Upper lobe of right lung (tissue), 1 donor: ENCODE measurements at places on chromosomes 12 and 14. TPM values are rescaled to one million over a fixed set of nuclear protein-coding genes. Genes with fewer than 3 reads are reported as not detected.
A peak's percentile ranks its signal among the peaks of the same experiment; 100 is the strongest.

DNA sequence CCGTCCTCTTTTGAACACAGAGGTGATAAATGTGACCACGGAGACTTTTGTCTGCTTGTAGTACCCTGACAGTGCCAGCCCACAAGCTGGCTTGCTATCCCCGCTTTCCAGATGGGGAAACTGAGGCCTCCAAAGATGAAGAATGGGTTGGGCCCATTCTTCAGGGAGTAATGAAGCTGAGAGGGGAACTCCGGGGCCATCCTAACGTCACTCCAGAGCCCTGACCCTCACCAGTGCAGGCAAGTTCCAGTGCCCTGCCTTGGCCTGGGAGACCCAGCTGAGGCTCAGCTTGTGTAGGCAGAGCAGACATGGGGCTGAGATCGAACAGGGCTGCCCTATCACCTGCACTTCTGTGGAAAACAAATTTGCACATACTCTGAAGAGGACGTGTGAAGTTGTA, 277.1 kb downstream of the DPF3 start:
- no peaks in the 10 kb centered on the region for H3K4me1 ChIP-seq
- no peak overlapping the region for H3K27ac ChIP-seq
- no peak for DNase-seq

- H3K4me3 ChIP-seq: no peak overlapping the region
- H3K4me1 ChIP-seq: no peaks in the 10 kb centered on the region
- peaks cover 7% of the 10 kb centered on the region for H3K27me3 ChIP-seq
- DNase-seq: no peak
- H3K36me3 ChIP-seq: peaks cover 31% of the 10 kb centered on the region
Observed at GRCh38 chr12:53709671-53710070, 17.6 kb downstream of the CALCOCO1 start.

DNA sequence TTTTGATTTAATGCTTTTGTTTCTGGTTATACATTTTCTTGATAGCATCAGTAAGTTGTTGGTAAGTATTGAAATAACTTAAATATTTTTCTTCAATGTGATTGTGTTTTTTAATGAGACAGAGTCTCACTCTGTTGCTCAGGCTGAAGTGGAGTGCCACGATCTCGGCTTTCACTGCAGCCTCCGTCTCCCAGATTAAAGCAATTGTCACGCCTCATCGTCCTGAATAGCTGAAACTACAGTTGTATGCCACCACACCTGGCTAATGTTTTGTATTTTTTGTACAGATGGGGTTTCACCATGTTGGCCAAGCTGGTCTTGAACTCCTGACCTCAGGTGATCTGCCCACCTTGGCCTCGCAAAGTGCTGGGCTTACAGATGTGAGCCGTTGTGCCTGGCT, 78.8 kb downstream of the FGD4 start:
- peaks cover 20% of the 10 kb centered on the region for H3K4me1 ChIP-seq
- H3K36me3 ChIP-seq: no peaks in the 10 kb centered on the region
- no peak for DNase-seq
- no peak overlapping the region for H3K27ac ChIP-seq

GRCh38 chr12:6233121-6233971, 33.1 kb downstream of the CD9 start:
- no peak overlapping the region for H3K27ac ChIP-seq
- H3K36me3 ChIP-seq: peaks cover 65% of the 10 kb centered on the region
- peaks cover 46% of the 10 kb centered on the region for H3K4me1 ChIP-seq
- H3K4me3 ChIP-seq: no peak overlapping the region
- H3K27me3 ChIP-seq: no peaks in the 10 kb centered on the region
- DNase-seq: peak; percentile 15

DNA sequence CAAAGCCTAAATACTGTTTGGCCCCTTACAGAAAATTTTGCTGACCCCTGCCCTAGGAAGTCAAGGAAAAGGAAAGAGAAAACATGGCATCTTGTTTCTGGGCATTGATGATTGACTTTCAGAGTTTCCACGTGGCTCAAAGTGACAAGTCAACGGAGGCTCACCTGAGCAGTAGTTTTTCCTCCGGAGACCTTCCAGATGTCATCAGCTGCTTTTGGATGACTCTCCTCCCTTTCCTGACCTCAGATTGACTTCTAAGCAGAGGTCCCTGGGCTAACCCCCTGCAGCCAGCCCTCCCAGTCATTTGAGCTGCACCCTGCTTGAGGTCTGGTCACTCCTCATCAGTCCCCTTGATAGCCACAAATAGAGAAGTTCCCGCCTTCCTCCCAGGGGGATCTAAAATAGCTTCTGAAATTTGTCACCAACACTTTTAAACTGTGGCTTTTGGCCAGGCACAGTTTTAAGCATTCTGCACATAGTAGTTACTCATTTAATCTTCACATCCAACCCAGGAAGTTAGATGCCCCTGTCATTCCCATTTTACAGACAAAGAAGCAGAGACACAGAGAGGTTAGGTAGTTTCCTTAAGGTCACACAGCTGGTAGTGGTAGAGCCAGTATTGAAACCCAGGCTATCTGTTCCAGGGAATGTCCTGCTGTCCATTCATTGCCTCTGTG, 143.4 kb downstream of the CHST11 start:
- H3K4me3 ChIP-seq: no peak overlapping the region
- no peaks in the 10 kb centered on the region for H3K27me3 ChIP-seq
- peaks cover 49% of the 10 kb centered on the region for H3K4me1 ChIP-seq

- peaks cover 16% of the 10 kb centered on the region for H3K4me1 ChIP-seq
- no peaks in the 10 kb centered on the region for H3K27me3 ChIP-seq
- no peaks in the 10 kb centered on the region for H3K36me3 ChIP-seq
- peak overlapping the region; percentile 43 for H3K27ac ChIP-seq
- no peak overlapping the region for H3K4me3 ChIP-seq
- no peak for DNase-seq
Observed at GRCh38 chr14:52351233-52352060, 37.3 kb downstream of the PTGER2 start.

DNA sequence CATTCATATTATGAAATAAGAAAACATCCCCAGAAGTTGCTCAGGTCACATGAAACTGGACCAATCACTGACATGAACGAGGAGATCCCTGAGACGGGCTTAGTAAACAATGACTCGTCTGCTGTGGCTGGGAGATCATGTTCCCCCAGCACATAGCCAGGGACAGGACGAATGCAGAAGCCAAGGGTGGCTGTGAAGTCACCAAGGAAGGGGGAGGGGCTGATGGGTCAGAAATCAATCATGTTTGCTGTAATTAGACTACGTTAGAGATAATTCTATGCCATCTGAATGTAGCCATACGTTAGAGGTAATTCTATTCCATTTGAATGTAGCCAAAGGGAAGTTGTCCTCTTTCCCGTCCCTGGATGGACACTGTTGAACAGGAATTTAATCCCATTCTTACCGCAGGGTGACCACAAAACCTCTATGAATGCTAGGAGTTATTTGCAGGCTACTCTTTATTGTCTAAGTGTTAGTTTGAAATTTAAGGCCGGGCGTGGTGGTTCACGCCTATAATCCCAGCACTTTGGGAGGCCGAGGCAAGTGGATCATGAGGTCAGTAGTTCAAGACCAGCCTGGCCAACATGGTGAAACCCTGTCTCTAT, 332.9 kb downstream of the TMEM132D start:
- H3K36me3 ChIP-seq: no peaks in the 10 kb centered on the region
- no peak overlapping the region for H3K27ac ChIP-seq
- no peaks in the 10 kb centered on the region for H3K27me3 ChIP-seq
- H3K4me1 ChIP-seq: no peaks in the 10 kb centered on the region
- DNase-seq: no peak
- no peak overlapping the region for H3K4me3 ChIP-seq

DNA sequence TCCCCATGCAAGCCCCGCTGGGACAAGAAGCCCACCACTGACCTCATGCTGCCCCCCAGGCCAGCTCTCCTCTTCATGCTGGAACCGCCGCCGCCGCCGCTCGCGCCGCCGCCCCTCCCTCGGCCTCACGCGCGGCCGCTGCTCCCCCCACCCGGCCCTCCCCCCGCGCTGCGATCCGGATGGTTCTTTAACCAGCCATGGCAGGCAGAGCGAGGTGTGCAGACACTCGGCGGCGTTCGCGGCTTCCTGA, at the start of gene DCAF5:
DCAF5 (minus strand) TSS at position 218 of the 250 bp plus-strand sequence; CDS start at position 77, 141 bp downstream.
- peak within 1 kb of the TSS; percentile 94 for H3K27ac ChIP-seq
- H3K36me3 ChIP-seq: peaks cover 11% of the 10 kb centered on the region
- DNase-seq: peak; percentile 98
- peak within 1 kb of the TSS; percentile 96 for H3K4me3 ChIP-seq
- no peaks in the 10 kb centered on the region for H3K27me3 ChIP-seq

DNA sequence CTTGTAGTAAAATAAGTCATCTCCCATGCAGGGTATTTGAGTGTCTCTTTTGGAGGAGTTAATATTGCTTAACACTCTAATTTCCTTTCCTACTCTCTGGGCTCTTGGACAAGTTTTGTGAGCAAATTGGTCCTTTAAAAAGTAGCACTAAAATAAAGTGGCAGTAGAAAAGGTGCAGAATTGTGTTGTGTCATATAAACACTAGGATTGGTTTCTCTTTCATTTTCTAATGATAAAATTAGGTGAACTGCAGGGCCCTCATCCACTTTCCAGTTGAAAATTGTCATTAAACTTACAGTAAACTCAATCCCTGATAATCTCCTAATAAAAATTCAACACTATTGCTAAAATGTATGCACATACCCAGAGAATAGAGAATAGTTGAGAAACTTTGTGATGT, 42.6 kb upstream of the REP15 start:
- no peak overlapping the region for H3K4me3 ChIP-seq
- no peaks in the 10 kb centered on the region for H3K4me1 ChIP-seq
- H3K36me3 ChIP-seq: peaks cover 24% of the 10 kb centered on the region
- H3K27ac ChIP-seq: no peak overlapping the region
- H3K27me3 ChIP-seq: no peaks in the 10 kb centered on the region
- DNase-seq: no peak

DNA sequence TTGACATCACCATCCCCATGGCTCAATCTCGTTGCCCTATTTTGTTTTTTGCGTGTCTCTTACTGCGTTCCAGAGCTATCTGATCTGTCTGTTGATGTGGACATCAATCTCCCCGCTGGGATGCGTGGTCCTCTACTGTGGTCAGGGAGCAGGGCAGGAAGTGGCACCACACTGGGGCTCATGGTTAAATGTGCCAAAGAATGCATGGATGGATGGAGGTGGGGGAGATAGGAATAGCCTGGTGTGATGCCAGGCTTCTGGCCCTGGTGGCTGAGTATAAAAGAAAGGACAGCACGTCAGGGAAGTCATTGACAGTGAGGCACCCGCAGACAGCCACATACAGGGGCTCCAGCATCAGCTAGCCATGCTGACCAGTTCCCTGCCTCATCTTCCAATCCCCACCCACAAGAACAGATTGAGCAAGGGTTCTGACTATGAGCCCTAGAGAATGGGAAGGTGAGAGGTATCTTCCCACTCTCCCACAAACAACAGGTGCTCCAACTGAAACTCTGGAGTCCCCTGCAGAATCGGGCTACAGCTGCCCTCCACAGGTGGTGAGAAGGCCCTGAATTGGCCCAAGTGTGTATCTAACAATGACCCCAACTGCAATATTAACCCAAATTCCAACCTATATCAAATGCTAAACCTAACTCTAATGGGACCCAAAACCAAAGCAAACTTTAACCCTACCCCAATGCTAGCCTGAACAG, 2.7 kb upstream of the BEGAIN start:
- H3K36me3 ChIP-seq: no peaks in the 10 kb centered on the region
- H3K27ac ChIP-seq: no peak overlapping the region
- peaks cover 6% of the 10 kb centered on the region for H3K4me1 ChIP-seq
- H3K27me3 ChIP-seq: peaks cover 40% of the 10 kb centered on the region
- no peak for DNase-seq

DNA sequence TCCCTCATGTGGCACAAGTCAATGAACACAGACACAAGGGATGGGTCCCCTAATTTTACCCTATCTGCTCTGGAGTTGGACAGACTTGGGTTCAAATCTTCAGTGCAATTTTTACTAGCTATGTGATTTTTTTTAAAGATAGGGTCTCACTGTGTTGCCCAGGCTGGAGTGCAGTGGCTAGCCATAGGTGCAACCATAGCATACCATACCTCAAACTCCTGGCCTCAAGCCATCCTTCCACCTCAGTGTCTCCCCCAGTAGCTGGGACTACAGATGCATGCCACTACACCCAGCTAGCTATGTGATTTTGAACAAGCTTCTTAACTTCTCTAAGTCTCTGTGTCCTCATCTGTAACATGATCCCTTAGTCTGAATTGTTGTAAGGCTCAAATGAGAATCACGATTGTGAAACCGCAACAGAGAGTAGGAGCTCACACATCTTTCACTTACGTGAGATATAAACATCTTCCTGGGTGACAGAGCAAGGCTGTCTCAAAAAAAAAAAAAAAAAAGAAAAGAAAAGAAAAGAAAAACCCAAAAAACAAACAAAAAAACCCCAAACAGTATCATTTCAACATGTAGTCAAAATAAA, 4.7 kb downstream of the CALCOCO1 start:
- no peaks in the 10 kb centered on the region for H3K27me3 ChIP-seq
- H3K36me3 ChIP-seq: peaks cover 73% of the 10 kb centered on the region
- DNase-seq: no peak
- H3K27ac ChIP-seq: no peak overlapping the region
- H3K4me1 ChIP-seq: peaks cover 17% of the 10 kb centered on the region

DNA sequence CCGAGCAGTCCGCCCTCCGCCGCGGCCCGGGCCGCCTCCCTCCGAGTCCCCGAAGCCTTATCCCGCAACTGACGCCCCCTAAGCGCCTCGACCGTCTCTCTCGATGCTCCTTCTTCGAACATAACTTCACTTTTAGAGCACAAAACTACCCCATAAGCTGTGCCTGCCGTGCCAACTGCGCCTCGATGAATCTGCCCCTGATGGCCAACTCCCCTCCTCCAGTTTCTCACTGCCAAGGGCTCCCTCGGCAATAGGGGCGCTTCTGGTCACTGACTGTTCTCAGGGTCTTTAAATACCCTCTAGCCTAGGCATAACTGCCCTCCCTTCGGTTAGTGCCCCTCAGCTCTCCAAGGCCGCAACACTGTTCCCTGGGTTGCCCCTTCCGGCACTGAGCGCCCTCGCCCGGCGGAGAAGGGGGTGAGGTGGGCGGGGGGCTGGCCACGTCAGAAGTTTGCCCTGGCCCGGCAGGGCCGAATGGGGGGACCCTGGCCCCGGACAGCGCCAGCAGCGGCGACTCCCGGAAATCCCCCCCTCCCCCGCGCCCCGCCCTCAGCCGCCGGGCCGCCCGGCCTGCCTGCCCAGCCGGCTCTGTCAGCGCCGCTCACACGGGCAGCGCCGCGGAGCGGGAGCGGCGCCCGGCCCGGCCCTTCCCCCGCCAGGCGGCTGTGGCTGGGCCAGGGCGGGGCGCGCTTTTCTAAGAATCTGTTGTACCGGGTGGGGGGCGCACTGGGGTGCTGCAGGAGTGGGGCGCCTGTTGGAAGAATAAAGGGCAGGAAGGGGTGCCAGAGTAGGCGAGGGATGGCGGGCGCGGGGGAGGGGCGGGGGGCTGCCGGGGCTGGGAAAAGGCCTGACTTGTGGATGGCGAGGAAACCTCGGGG, 10.6 kb downstream of the RARG start:
- H3K27me3 ChIP-seq: no peaks in the 10 kb centered on the region
- peak; percentile 92 for DNase-seq
- peaks cover 61% of the 10 kb centered on the region for H3K4me1 ChIP-seq
- H3K4me3 ChIP-seq: peak overlapping the region; percentile 79

The CBLN3 gene
- 2.9 TPM for total RNA-seq

The KRT71 gene
- total RNA-seq: not detected

The IKZF4 gene
- total RNA-seq: 10.5 TPM

The LACRT gene
- total RNA-seq: not detected

The SLC39A5 gene
- 0.87 TPM for total RNA-seq

The POU6F1 gene
- 19.0 TPM for total RNA-seq
